ENCODE measurements at places on chromosomes 6 and 20.

DNA sequence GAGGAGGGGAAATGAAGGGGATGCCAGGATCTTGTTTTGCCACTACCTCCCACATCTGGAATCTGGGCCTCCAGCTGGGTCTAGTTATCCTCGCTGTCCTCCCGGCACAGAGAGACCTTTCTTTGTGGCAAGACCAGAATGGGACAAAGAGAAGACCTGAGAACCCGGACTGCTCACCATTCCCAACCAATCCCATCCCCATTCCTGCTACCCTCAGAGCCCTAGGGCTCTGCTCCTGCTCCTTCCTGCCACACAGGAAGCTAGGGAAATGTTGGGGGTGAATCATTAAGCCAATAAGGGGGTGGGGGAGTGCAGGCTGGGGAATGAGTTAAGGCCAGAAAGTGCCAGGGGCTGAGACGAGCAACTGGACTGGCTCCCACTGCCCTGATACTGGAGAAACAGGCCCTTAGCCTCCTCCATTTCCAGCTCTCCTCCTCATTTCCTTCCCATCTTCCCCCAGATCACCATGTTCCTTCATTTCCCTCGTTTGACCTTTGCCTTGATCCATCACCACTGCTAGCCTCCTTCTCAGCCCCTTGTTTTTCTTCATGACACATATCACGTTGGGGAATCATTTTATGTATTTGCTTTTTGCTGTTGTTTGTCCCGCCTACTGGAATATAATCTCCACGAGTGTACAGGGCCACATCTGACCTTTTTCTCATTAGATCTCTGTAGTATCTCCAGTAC is 4.6 kb upstream of the IER3 start:
- DNase-seq: no peak

- DNase-seq: no peak
These were observed 179.2 kb upstream of the BMP2 start for GRCh38 chr20:6588296-6588695.

DNA sequence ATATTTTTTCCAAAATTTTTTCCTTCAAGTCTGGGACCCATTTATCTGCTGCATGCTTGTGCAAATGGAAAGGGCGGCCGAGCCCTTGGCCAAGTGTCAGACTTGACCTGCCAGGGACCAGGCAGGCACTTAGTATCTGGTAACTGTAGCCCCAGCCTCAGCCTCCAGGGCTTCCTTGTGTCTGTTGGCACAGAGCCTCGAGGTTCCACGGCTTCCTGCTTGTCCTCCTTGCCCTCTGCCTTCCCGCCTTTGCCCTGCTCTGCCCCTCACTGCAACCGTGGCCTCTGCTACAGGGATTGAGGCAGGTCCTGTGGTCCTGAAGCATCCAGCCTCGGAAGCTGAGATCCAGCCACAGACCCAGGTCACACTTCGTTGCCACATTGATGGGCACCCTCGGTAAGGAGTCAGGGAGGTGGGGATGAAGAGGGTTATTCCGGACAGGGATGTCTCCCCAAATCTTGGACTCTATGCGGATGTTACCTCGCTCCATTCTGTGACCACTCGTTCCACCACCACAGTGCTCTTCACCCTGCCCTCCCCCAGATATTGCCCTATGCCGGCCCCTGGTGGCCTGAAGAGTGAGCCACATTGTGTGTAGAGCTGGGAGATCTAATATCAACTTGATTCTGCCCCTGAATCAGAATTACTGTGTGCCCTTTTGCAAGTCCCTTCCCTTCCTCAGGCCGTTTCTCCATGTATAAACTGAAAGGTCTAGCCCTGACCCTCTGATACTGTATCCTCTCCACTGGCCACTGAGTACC is 41.5 kb upstream of the SRF start:
- DNase-seq: peak; percentile 2

GRCh38 chr6:57163956-57164355 is 8.2 kb upstream of the BAG2 start:
- no peak for DNase-seq

DNA sequence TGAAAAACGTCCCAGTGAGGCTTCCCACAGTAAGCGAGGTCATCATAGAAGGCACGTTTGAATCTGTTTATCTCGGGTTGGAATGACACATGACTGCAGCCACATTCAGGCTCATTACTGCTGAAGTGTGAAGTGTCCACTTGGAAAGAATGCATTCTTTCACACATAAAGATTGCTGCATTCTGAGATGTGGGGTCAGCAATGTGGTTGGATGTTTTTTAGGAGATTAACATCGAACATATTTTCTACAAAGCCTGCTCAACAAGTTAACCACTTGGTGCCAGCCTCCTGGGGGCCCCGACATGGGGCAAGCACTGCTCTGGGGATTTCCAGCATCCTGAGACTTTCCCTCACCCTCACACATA is 79.9 kb downstream of the BMP6 start:
- DNase-seq: no peak
